ENCODE measurements at places on chromosomes 12 and 14.

- DNase-seq: no peak
Observed at GRCh38 chr12:23446746-23447145, 502.7 kb downstream of the SOX5 start.

DNA sequence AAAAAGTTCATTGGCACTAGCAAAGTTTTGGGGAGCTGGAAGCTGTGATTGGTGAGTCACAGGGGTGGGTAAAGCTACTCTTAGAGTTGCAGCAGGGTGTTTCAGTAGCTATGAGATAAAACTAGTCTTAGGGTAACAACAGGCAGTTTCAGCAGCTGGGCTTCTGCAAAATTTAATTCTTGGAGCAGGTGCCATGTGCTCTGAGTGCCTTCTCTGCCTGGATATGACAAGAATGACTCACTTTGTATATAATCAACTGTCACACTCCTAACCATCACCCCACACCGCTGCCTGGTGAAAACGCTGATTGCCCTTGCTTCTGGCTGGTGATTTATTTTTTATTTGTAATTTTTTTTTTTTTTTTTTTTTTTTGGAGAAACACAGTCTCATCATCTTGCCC lies 10.5 kb upstream of the PLBD2 start:
- no peak for DNase-seq

DNA sequence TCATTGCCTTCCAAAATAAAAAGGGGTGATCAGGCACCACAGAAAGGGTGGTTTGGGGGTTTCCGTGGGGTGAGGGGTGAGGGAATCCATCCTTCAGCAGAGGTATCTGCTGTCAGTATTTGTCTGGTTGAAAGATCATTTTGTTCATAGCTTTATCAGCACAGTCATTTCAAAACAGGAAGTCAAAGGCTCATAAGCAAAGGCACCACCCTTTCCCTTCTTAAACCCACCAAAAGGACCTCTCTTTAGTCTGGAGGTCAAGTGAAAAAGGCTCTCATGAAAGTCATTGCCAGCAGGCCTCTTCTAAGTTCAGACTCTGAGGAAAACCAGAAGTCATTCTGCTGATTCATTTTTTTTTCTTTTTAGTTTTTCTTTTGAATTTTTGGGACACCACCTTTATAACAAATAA lies 6.2 kb downstream of the CHST11 start:
- no peak for DNase-seq

- no peak for DNase-seq
Observed at GRCh38 chr14:63432228-63432627, 110.9 kb downstream of the PPP2R5E start.

GRCh38 chr12:22715254-22715653 lies 90.3 kb downstream of the ETNK1 start:
- no peak for DNase-seq

DNA sequence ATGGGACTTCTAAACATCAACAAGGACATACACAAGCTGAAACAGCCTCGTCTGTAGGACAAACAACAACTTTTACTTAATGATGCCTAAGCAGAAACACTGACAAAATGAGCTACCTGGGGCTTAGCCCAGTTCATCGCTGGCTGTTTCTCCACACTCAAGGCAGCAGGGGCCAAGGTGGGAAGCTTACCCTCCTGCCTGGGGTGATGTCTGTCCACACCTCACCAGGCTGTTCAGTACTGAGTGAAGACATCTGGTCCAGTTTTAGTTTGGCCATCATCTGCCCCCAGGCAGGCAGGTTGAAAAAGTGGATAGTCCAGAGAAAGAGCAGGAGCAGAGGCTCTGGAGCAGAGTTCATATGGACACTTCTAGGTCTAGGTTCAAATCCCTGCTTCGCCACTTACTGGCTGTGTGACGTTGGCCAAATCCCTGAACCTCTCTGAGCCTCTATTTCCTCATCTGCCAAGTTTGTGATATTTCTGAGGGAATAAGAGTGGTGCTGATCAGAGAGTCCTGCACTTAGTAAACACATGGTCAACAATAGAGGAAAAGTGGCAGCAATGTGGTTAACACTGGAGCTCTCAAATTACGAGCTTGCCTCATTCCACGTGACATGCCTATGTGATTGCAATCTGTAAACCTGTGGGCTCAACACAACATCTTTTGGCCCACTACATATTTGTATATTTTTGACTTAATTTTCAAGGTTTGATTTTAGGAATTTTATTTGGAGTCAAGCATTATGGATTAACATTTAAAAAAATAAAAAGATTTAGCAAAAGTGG lies 720.1 kb upstream of the TMEM132C start:
- no peak for DNase-seq

DNA sequence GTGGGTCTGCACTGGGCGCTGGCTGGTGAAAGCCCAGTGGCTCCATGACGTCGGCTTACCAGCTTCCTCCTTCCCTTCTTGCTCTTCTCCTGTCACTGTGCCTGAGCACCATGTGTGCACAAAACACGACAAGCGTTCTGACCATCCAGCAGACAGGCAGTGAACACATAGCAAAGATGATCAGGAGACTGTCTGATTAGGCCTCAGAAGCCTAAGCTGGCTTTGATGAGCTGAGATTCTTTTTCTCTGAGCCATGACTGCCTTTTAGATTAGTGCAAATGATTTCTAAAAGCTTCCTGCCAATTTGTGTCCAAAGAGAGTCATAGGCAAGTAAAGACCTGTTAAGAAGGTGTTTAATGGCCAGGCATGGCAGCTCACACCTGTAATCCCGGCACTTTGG lies 83.1 kb downstream of the AACS start:
- no peak for DNase-seq

GRCh38 chr14:32657081-32657480 lies 281.6 kb upstream of the NPAS3 start:
- DNase-seq: no peak

DNA sequence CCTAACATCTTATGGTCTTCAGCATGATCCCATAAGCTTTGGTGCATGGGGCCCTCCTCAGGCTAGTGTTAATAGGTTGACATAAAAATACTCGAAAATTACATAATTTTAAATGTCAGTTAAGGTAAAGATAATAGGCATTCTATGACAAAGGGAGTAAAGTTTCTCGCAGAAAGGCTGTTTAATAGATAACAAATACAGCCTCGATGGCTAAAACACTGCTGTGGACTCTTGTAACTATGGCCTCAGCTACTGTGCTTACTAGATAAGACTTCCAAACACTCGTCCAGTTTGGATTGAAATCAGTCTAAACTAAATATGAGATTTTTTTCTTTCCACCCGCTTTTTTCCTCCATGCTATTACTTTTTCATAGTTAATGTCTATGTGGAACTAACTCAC lies 23.2 kb upstream of the MGST1 start:
- no peak for DNase-seq

DNA sequence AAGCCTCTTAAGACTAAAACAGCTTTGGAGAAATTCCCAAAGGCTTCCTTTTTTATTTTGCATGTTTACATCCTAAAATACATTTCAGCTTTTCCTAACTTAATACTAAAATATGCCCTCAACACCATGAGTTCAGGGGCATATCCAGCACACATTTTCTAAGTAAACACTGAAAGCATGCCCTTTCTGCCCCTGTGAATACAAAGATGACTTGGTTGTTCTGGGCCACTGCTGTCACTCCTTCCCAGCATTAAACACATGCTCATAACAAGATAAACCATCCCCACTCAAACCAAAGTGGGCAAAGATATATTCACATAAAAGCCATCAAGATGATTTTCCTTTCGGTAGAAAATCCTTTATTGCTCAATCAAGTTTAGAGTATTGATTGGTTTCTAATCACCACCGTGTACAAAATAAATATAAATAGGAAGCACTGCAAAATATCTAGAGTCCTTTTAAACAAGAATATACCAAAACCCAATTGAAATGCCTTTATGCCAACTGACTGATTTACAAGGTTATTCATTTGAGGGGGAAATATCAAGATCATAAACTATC lies 1.9 kb downstream of the CCNB1IP1 start:
- DNase-seq: no peak

- DNase-seq: no peak
Observed at GRCh38 chr12:15605881-15606590, 183.2 kb downstream of the EPS8 start.

GRCh38 chr12:19997656-19998400 lies 370.5 kb upstream of the PDE3A start:
- no peak for DNase-seq

DNA sequence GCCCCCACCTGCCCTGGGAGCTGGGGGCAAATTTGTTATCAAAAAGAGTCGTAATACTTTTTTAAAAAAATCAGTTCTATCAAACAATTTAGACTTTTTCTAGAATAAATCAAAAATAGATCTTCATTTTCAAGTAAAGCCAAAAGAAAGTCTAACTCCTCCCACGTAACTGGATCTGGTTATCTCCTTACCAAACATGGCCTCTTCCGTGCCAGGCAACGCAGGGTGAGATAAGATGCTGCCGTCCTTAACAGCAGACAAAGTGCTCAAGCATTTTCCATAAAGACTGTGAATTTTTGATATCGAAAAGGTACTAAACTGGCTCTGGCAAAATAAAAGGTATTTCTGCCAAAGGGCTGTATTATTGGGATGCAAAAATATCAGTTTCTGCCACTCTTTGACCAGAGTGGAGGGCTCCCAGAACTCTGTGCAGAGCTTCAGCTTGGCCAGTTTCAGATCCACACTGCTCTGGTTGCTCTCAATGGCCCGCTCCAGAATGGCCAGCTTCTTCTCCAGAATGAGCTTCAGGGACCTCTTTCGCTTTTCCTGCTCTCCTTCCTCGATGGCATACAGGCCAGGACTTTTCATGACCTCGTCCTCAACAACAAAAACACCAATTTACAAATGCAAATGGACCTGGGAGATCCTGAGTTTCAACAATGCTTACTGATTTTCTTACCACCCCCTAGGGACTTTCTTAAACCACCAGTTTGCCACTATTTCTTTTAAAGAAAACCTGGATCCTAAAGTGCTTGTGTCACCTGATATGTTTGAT lies 29.0 kb downstream of the NRDE2 start:
- DNase-seq: no peak

DNA sequence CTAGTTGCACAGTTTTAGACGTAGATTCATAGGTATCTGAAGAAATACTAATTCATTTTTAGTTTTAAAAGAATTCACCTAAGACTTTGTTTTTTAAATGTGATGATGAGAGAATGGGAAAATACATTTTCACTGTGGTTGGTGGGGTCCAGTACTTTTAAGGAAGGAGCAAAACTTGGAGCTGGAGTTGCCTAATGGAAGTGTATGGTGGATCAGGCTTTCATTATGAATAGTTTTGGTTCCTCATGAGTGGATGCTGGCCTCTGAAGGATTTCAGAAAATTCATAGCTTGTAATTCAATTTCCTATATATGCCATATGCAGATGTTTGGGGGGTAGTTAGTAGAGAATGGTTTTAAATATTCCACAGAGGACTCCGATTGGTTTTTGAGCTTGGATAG lies 27.1 kb downstream of the STK38L start:
- no peak for DNase-seq

DNA sequence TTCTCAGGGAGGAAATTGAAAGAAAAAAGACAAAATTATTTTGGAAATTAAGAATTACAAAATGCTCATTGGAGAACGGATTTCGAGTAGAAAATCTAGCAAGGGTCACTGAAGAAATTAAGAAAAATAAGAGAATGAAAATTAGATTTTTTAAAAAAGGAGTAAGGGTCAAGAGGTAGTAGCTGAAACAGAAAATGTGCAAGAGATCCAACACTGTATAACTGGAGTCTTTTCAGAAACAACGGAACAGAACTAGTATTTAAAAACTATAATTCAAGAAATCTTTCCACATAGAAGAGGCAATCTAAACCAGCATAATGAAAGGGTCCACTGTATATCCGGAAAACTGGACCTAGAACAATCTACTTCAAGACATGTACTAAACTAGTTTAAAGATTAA lies 28.2 kb downstream of the ATP2B1 start:
- no peak for DNase-seq

- no peak for DNase-seq
Observed at GRCh38 chr14:102927346-102927877, 4.9 kb downstream of the AMN start.

DNA sequence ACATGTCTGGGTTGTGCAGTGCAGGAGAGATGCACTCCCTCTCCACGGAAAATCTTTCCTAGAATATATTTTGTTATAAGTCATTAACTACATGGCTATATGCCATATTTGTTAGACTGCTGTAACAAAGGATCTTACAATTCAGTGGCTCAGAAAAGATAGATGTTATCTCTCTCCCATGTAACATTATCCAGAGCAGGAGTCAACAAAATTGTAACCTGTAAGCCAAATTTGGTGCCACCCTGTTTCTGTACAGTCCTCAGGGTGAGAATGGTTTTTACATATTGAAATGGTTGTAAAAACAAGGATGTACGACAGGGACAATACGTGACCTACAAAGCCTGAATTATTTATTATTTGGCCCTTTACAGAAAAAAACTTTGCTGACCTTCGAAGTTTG lies 155.5 kb downstream of the KIF21A start:
- DNase-seq: no peak

DNA sequence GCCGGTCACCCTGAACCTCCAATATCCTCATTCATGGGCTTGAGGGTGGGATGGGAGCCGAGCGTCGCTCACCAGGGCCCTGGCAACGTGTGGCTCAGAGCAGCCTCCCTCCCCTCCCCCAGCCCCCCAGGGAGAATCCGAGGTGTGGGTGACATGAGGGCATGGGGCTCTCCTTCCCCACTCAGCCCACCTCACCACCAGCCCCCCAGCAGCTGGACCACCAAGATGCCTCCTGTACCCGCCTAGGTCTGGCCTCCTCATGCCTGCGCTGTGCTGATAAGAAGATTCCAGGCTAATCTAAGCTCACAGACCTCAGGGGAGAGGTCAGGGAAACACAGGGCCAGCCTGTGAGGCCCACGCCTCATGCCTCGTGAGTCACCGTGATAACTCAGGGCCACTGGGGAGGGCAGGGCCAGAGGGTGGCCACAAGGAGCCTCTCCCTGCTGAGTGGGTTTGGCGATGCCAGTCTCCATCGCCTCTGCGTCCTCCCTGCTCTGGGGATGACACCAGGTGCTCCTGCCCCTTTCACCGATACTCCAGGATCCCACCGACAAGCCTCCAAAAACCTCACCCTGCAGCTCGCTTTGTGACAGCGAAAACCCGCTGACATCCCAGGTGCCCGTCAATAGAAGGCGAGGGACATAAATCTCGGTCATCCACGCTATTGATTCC lies 56.9 kb downstream of the TESC start:
- no peak for DNase-seq

DNA sequence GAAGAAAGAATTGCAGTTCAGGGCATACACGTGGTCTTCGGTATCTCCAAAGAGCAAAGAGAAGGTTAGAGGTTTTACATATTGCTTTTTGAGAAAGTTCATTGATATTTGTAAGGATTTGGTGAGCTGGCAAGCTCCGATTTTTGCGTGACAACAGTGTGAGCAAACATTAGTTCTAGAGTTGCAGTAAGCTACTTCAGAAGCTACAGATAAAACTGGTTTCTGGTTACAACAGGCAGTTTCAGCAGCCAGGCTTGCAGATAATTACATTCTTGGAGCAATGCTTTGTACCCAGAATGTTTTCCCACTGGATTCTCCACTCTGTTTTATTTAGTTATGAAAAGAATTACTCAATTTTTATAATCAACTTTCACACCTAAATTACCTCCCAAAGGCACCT lies 28.2 kb downstream of the KLRK1 start:
- no peak for DNase-seq

- no peak for DNase-seq
Observed at GRCh38 chr12:93540466-93540865, 32.0 kb upstream of the SOCS2 start.

GRCh38 chr14:86604561-86604960 lies 1074.6 kb downstream of the FLRT2 start:
- DNase-seq: no peak

Data from stimulated activated CD4-positive, alpha-beta T cell treated with anti-CD3 and anti-CD28 coated beads, Interleukin-4, amount 100 ng/mL, for 48 hours (primary cell).